ENCODE measurements at places on chromosomes 11 and 22. TPM values are rescaled to one million over a fixed set of nuclear protein-coding genes. Genes with fewer than 3 reads are reported as not detected.
A peak's percentile ranks its signal among the peaks of the same experiment; 100 is the strongest.

The GVQW3 gene
- total RNA-seq: 1.3 TPM

The MISFA gene
- total RNA-seq: not detected

The CHRDL2 gene
- total RNA-seq: not detected

The MS4A14 gene
- total RNA-seq: not detected

The MUC5AC gene
- total RNA-seq: not detected

The RIBC2 gene
- not detected for total RNA-seq

The CEND1 gene
- total RNA-seq: 0.58 TPM

DNA sequence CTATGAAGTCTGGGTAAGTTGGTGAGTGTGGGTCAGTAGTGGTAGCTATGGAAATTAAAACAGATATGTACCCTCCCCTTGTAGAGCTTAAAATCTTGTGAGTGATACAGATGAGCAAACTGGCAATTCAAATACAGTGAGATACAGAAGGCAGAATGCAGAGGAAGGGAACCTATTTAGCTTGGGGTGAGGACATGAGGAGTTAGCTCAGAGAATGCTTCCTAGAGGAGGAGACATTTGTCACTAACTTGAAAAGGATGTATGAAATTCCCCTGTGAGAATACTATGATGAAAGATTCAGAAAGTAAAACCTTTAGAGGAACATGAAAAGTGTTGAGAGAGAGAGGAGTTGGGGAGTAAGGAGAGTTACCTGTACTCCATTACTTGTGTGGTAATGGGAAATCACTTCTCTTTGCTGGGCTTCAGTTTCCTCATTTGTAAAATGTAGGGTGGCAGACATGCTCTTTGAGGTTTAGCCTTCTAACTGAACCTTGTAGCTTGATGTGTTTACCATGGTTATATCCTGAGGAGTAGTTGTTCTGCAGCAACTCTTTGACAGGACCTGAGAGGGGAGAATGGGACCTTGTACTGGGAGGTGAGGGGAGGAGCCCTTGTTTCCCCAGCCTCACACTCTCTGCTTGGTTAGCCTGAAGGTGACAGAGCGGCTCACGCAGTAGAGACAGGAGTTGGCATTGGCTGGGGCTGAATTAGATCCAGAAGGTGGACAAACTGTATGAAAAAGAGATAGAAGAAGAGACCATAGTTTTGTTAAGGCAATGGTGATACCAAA, 17.9 kb downstream of the SWAP70 start:
- DNase-seq: no peak

DNA sequence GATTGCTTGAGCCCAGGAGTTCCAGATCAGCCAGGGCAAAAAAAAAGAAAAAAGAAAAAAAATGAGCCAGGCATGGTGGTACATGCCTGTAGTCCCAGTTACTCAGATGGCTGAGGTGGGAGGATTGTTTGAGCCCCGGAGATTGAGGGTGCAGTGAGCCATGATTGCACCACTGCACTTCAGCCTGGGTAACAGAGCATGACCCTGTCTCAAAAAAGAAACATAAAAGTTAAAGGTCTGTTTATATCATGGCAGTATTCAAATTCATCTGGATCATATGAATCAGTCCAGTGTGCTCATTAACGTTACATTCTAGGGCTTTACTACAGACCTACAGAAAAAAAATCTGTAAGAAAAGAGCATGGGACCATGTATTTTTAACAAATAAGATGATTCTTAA, 13.9 kb downstream of the HSD17B12 start:
- DNase-seq: no peak

DNA sequence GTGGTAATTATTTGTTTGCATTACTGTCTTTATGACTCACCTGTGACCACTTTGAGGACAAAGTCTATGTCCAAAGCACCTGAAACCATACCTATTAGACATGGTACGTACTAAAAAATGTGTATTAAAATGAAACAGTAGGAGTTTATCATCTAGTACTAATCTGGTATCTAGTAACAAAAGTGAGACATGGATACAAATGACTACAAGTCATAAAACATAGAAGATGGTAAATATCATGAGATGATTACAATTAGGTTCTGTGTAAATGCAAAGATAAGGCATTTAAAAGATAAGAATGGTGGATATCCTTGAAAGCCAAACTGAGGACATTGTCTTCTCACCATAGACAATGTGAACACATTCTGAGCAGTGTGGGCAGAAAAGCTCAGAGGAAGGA, 113.5 kb upstream of the GUCY1A2 start:
- no peak for DNase-seq

- no peak for DNase-seq
Observed at GRCh38 chr11:96607864-96608558, 218.2 kb downstream of the JRKL start.

DNA sequence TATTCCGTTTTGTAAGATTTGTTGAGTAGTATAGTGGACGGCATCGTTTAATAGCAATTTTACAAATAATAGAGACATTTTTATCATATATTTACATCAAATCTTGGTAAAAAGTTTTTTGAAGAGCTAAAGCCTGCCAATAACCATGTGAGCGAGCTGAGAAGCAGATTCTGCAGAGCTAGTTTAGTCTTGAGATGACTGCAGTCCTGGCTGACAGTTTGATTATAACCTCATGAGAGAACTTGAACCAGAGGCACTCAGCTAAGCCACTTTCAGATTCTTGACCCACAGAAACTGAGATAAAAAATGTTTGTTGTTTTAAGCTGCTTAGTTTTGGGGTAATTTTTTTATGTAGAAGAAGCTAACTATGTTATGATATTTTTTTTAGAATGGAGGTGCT, 78.9 kb downstream of the PDE3B start:
- no peak for DNase-seq

GRCh38 chr22:31497148-31497938, 1.0 kb downstream of the SFI1 start:
- no peak for DNase-seq

DNA sequence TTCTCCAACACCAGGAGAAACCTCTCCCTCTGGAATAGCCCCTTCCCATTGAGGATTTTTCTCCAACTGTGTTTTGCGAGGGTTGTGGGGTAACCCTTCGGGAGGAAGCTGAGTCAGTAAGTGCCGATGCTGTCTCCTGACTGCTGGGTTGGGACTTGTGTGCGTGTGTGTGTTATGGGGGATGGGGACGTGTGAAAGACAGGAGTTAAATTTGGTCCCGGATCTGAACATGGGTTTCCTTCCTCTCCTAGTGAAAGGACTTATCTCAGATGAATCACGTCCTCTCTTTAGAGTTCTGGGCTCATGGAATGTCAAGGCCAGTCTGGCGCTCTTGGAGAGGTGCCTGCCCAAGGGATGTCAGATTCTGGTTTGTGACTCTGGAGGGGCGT, 33.3 kb downstream of the KIAA1671 start:
- peak; percentile 98 for DNase-seq

DNA sequence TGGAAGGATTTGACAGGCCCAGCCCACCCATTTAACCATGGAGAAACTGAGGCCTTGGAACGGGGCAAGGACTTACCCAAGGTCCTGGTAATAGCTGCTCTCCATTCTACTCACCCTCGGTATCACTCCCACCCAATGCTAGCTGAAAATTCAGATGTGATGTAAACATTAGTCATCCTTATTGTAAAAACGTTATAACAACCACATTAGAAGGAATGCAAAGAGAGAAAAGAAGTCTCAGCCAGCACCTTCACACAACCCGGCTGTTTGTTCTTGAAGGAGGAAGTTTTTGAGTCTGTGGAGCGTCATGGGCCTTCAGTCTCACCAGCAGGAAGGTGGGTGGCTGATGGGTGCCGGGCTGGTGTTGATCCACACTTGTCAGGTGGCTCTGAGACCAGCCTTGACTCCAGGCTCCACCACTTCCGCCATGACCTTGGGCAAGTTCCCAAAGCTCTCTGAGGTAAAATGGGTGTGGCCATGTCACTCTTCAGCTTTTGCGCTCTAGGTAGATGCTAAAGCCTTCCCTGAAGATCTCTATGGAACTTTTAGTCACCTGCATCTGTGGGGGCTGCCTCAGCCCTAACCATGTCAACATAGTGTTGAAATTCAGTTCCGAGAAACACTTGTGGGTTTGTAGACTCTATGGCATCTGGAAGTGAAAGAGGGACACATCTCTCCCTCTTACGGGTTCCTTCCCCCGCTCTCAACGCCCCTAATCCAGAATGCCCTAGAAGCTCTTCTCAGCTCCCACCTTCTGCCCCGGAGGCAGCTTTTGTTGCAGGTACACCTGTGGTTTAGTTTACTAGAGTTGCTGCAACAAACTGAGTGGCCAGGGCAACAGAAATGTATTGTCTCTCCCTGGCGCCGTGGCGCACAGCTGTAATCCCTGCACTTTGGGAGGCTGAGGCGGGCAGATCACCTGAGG, 14.8 kb downstream of the CD6 start:
- no peak for DNase-seq

GRCh38 chr11:18145025-18145424, 12.7 kb downstream of the MRGPRX3 start:
- no peak for DNase-seq

DNA sequence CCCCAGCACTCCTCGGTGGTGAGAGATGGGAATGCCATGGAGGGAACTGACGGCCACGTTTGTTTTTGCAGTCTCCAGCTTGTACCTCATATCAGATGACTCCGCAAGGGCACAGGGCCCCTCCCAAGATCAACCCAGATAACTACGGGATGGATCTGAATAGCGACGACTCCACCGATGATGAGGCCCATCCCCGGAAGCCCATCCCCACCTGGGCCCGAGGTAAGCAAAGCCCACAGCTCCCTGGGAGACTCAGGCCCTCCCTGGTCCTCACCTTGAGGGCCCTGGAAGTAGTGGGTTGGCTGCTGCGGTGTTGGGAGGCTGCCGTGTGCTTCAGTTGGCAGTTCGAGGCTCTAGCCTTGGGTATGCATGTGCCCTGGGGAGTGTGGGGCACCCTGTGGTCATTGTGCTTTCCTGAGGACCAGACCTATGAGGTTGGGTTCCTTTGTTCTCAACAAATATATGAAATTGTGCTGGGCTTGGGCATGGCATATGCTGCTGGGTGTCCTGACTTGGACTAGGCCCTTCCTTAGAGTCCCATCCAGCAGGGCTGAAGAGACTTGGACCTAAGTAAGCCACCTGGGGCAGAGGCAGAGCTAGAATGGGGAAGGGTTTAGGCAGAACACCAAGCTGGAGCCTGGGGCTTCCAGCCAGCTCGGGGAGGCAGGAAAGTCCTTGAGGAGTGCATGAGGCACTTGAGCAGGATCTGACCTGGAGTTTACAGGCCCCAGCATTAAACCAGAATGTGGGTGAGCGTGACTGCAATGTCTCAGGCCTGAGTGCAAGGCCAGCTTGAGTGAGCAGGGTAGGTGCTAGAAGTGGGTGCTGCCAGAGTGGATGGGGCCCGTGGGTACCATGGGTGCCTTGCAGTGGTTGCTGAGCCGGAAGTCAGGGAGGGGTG, 26.4 kb downstream of the INCENP start:
- no peak for DNase-seq

DNA sequence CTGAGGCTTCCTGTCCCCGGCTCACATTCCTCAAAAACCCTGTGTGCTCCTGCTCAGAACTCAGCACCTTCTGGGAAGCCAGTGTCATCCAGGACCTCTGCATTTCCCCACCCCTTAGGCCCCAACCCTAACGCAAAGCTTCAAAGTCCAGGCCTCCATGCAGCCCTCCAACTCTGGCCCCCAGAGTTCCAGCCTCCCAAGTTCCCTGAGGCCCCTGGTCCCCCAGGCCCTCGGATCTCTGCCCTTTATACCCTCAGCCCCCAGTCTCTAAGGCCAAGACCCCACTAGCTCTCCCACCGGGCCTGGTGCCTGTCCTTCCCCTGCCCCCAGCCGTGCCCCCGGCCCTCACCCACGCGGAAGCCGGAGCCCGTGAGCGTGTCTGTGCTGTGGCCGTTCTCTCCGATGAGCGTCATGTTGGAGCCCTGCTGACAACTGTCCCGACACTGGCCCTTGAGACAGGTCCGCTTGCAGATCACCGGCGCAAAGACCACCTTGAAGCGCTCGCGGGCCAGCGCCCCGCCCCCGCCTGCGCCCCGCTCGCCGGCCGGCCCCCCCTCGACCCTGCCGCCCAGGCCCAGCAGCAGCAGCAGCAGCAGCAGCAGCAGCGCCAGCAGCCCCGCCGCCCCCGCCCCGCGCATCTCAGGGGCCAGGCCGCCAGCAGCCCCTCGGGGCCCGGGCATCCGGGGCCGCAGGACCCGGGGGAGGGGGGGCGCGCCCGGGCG, 718 bp downstream of the LTBP3 start:
- DNase-seq: no peak

Data from glomerular endothelial cell (primary cell).